A375 (cell line): ENCODE measurements at places on chromosomes 12 and 14. TPM values are rescaled to one million over a fixed set of nuclear protein-coding genes. Genes with fewer than 3 reads are reported as not detected.

The SPSB2 gene
- total RNA-seq: 16.9 and 18.4 TPM in 2 replicates

The CGRRF1 gene
- 5.3 and 6.7 TPM in 2 replicates for total RNA-seq

The GPRC5D gene
- total RNA-seq: not detected in 2 replicates

The RNF41 gene
- total RNA-seq: 115 and 119 TPM in 2 replicates

The GSG1 gene
- 0.16 TPM in 1 of 2 replicates, not detected in the other for total RNA-seq

The NRL gene
- 0.94 and 2.0 TPM in 2 replicates for total RNA-seq
